Stimulated activated CD4-positive, alpha-beta T cell treated with anti-CD3 and anti-CD28 coated beads, Interleukin-12 subunit alpha, Interleukin-12 subunit beta, amount 100 ng/mL, for 24 hours (primary cell): ENCODE measurements at places on chromosomes 7 and 10.
A peak's percentile ranks its signal among the peaks of the same experiment; 100 is the strongest.

DNA sequence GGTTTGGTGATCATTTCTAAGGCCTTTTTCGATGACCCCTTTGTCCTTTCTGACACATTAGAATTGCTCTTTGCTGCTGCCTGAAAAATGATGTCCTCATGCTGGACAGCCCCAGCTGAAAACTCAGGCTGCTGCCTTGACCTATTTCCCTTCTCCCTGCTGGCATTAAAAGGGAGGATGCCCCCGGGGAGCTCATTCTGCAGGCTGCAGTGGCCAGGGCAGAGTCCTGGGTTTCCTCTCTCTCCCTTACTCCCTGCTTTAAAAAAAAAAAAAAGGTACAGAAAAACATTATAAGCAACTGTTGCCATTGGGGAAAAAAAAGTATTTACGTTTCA is 35.4 kb downstream of the LRRC4 start:
- DNase-seq = no peak

GRCh38 chr10:131061216-131061615 is 250.3 kb downstream of the TCERG1L start:
- DNase-seq = no peak

DNA sequence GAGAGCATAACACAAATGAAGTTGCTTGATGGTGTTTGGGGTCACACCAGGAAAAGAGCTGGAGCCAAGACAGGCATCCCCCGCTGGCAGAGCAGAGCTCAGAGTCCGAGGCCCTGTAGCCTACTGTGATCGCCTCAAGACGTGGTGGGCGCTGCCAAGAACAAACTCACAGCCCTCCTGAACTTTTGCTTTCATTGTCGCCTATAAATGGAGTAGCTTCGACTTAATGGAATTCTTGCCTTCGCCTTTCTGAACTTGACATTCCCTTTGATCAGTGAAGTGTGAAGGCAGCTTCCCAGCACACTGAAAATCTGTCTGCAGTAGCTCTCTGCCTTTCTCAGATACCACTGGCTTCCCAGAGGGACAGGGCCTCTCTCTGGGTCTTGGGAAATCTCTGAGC is 21.3 kb downstream of the CPXM2 start:
- DNase-seq = no peak

GRCh38 chr7:14403587-14403986 is 414.1 kb upstream of the ETV1 start:
- DNase-seq = no peak

GRCh38 chr7:70596598-70596913 is 535.4 kb upstream of the GALNT17 start:
- no peak for DNase-seq

DNA sequence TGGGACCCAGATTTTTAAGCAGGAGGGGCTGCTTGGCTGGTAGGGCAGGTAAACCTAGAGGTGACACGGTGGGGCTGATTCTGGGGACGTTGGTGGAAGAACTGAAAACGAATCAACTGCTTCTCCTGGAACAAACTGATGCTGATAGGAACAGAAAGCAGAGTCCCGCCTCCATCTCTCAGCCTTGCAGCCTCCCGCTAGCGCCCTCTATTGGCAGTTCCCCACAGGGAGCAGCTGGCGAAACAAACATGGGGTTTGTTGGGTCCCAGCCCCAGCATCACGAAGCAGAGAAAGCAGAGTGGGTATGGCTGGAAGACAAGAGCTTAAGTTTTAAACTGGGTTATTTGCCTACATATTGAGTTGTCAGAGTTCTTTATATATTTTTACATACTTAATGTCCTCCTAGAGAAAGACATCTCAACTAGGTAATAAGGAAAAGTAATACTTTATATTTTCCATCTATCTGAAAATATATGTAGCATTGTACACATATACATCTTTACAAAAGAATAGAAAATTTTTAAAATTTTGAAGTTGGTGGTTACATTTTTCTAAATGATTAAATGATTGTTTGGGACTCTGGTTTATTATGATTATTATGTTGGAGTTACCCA is 42.3 kb upstream of the FOXI2 start:
- peak; percentile 1 for DNase-seq

GRCh38 chr10:123442901-123443300 is 223.3 kb upstream of the GPR26 start:
- DNase-seq = no peak

DNA sequence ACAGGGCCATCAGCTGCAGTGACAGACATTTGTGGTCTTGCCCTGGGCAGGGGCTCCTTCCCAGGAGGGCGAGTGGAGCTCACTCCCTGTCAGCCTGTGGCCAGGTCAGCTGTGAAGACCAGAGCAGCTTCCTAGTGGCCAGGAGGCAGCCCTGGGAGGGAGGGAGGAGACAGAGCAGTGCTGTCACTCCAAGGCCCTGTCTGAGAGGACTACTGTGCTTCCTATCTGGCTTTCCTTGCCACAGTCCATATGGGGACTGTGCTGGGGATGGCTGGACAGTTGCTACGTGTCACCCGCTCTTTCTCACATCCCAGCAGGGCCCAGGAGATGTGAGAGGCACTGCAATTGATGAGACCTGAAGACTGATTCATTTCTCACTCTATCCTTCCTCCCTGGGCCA is 15.2 kb upstream of the ADCYAP1R1 start:
- no peak for DNase-seq

GRCh38 chr10:88254091-88254490 is 329.0 kb downstream of the RNLS start:
- DNase-seq = no peak

- DNase-seq = no peak
Observed at GRCh38 chr10:34748767-34749166, 66.3 kb downstream of the PARD3 start.

GRCh38 chr10:129233351-129234148 is 233.5 kb upstream of the MGMT start:
- no peak for DNase-seq

DNA sequence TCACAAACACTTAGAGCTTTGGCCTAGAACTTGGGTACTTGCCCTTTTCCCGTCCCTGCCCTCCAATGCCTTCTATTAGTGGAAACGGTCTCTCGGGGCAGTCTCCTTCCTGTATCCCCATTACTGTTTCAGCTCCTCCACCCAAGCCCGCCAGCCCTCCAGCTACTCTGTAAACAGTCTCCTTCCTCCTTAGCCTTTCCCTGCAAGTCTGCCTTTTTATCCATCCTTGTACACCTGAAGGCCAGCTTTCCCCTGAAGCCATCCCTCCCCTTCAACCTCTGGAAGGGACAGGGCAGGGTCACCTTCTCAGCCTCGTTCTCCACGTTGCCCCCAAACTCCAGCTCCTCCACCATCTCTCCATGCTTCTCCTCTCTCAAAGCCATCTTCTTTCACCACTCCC is 108.1 kb upstream of the ZNF746 start:
- DNase-seq = no peak

DNA sequence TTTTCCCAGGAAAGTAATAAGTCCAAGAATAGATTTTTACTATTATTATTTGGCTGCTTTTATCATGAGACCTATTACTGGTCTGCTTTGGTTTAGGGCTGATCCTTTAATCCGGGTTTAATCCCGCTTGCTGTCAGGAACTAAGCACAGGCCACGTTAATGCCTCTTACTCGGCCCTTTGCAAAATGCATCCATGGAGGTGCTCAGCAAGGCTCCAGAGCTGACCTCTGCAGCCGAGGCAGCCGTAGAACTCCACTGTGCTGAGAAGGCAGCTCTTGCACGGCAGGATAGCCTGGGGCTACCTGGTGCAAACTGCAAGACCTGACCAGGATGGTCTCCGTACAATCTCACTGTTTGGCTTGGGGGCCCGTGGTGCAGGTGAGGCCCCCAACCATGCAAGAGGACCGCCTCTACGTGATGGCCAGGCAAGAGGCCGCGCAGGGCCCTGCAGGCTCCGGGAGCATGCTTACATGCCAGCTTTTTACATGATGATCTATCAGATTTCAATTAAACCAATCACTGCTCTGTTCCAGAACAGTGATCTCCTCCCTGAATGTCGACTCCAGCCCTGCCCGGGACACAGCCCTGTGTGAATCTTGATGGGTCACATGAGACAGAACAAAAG is 10.4 kb upstream of the CALML3 start:
- DNase-seq = no peak

DNA sequence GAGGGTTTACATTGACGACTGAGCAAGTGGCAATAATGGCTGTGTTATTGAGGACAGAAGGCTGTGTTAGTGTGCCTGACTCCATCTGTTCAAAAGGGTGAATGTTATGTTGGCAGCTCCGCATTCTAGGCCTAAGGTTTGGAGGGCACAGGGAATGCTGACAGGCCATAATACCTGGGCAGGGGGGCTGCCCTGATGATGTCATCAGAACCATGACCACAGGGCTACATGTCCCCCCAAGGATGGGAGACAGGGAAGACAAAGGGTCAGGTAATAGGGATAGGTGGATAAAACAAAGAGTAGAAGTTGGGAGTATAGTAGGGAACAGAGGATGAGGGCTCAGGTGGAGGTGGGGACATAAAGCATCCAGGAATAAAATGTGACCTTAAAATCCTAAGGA is 1.8 kb upstream of the PPP3CB start:
- no peak for DNase-seq

DNA sequence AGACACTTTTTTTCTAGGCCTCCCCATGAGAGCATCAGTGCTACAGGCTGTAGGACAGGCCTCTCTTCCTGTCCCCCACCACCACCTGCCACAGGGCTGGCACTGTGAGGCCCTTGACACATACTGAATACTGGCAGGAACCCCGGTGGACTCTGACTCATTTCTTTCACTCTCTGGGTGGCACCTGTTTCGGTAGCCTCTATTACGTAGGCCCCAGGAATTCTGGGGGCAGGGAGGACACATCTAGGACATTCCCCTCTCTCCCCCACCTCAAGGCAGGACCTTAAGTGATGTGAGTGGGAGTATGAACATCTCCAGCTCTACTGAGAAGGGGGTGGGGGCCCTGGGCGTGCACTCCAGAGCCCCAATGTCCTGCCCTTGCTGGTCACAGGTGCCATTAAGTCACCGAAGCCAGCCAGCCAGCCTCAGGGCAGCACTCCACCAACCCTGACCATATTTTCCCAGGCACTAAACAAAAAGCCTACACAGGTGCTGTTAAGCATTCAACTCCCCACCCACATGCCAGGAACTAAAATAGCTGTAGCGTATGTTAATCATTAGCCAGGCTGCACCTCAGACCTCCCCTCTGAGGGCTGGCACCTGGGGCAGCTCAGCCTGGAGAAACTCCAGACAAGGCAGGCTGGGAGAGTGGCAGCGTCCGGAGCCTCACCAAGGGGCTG is 8.9 kb downstream of the ANXA11 start:
- no peak for DNase-seq

DNA sequence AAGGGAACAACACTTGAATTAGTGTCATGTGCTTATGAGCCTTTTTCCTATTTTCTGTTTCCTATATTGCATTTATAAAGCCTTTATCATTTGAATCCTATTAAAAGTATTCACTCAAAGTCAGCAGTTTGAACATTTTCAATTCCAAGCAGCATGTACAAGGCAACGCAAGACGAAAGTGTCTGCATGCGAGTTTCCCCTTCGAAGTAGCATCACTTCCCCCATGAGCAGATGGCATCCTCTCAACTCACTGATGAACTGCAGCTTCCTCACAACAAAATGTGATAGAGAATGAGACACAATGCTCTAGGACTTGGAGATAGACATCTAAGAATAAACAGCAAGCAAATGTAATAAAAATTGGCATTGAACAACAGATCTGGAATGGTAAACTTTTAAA is 270.7 kb downstream of the PRPF18 start:
- DNase-seq = no peak

DNA sequence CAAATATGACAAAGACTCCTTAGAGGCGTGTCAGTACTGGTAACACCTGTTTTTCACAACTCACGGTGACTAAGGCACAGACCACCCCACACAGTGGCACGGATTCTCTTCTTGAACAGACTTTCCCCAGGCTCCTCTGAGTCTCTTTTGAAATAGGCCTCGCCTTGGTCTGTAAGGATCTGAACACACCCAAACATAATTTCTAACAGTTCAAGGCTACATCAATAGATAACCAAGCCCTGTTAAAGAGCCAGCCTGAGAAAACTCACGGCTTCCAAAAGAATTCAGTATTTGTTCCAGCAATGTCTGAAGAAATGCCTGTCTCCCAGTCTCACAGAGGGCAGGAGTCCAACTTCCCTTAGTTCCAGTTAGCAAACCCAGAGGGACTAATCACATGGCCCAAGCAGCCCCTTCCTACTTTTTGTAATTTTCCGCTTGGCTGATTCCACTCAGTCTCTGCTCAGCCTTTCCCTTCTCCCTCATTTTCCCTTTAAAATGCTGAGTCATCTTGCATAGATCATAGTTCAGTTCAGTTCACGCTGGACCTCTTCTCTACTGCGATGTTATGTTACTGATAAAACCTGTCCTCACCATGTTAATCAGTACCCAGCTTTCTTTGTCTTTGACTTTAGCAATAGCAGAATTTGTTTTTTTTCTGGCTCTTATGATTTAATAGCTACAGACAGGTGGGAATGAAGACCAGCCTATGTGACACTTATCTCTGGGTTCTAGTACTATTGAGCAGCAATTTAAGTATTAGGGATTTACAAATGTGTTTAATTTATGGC is 22.6 kb upstream of the AKR1C3 start:
- no peak for DNase-seq

GRCh38 chr10:33164060-33164709 is 170.3 kb downstream of the NRP1 start:
- no peak for DNase-seq

- no peak for DNase-seq
Observed at GRCh38 chr7:20927976-20928375, 141.3 kb upstream of the SP8 start.

GRCh38 chr10:94963901-94964300 is 25.4 kb downstream of the CYP2C9 start:
- no peak for DNase-seq

- DNase-seq = no peak
Observed at GRCh38 chr10:24858288-24859270, 93.8 kb downstream of the PRTFDC1 start.

- DNase-seq = no peak
Observed at GRCh38 chr10:119448628-119449584, 93.6 kb downstream of the RGS10 start.

DNA sequence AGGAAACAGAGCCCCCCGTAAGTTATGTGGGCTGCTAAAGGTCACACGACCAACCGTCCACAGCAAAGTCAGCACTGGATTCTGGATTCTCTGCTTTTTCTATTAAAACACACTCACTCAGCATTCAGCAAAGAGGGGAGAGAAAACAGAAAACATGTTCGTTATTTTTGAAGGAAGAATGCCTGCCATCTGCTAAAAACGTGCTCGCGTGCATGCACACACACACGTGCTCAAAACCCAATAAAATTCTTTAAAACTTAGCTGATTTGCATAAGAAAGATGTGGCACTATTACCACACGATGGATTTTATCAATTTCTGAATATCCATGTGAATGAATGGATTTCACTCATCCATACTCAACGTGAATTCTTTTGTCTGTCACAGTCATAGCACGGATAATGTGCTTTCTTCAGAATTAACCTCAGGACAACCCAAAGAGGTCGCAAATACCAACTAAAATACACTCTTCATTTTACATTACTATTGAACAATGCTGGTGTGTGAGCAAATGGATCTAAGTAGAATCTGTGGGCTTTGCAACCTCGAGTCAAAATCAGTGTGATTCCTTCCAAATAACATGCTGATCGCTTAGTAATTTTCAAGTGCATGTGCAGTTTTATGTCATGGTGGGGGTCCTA is 40.8 kb downstream of the NRP1 start:
- no peak for DNase-seq
